ENCODE measurements at places on chromosomes 2 and 18.

DNA sequence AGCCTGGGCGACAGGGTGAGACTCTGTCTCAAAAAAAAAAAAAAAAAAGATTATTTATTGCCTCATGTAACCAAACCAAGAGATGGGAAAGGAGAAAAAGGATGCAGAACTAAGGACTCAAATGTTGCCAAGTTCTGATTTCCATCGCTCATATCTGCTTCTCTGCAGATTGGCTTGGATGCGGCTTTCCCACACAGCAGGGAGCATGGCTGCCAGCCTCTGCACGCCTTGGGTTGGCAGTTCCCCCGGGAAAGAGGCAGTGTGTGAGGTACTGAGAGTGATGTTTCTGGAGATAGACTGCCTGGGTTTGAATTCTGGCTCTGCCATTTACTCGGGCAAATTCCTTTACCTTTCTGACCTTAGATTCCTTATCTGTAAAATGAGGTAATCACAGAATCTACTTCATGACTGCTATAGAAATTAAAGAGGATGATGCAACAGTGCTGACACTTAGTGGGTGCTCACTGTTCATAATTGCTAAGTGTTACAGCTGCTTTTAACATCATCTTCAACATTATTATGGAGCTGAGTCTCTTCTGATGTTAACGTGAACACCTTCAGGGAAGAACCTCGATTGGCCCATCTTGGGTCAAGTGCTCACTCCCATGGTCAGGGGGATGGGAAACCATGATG is 68.8 kb downstream of the ACAA2 start:
- no peak for DNase-seq

- DNase-seq: no peak
These were observed 2.1 kb downstream of the MBP start for GRCh38 chr18:77130229-77131099.

- DNase-seq: no peak
These were observed 21.5 kb upstream of the BIN1 start for GRCh38 chr2:127128445-127128904.

- DNase-seq: no peak
These were observed 343.7 kb upstream of the MEX3C start for GRCh38 chr18:51541230-51541629.

- DNase-seq: no peak
These were observed 25.8 kb upstream of the CABYR start for GRCh38 chr18:24112874-24113615.

GRCh38 chr2:101148777-101149176 is 2.4 kb downstream of the TBC1D8 start:
- DNase-seq: no peak

GRCh38 chr18:68925268-68925667 is 127.4 kb downstream of the CCDC102B start:
- DNase-seq: no peak

- no peak for DNase-seq
These were observed 76.8 kb downstream of the LIMS1 start for GRCh38 chr2:108611021-108611420.

- DNase-seq: no peak
These were observed 11.4 kb downstream of the GPR35 start for GRCh38 chr2:240636563-240637115.
